ENCODE measurements at places on chromosomes 2 and 18.

DNA sequence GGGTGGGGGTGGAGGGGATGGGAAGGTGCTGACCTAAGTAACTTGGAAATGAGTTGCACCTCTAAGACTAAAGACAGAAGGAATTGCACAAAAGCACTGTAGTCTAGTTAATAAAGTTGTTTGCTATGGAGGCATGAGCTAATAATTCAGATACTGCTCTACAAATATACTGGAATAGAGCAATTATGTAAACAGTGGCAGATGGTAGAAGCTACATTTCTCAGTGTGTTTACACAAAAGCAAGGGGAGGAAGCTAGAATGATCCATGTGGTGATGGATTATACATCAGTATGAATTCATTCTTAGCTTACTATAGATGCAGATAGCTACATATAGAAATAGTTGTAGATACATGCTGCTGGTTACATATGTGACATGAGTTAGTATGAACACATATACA lies 27.6 kb upstream of the UBE2F start:
- no peak for DNase-seq

GRCh38 chr18:21110713-21111345 lies 784 bp downstream of the ROCK1 start:
- peak; percentile 25 for DNase-seq

DNA sequence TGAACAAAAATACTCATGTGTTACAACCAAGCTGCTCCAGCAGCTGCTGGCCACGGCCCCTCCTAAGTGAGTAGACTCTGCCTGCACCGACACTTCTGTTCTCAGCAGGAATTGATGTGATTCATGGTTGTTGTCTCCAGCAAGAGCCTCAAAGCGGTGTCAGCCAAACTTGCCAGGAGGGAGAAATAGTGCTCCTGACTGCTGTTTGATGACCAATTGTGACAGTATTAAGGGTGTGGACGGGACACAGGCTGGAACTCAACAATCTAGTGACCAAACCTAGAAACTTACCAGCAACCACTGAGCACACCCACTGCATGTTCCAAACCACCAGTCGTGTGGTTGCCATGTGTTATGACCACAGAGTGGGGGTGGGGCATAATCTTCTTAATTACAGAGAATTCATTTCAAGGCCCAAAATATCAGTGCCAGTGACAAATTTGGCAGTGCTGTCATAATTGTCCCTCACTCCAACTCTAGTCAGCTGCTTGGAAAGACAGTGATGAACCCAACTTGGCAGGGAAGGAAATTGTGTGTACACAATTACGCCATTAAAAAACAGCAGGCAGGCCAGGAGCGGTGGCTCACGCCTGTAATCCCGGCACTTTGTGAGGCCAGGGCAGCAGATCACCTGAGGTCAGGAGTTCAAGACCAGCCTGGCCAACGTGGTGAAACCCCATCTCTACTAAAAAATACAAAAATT lies 30.4 kb downstream of the FBLN7 start:
- no peak for DNase-seq

DNA sequence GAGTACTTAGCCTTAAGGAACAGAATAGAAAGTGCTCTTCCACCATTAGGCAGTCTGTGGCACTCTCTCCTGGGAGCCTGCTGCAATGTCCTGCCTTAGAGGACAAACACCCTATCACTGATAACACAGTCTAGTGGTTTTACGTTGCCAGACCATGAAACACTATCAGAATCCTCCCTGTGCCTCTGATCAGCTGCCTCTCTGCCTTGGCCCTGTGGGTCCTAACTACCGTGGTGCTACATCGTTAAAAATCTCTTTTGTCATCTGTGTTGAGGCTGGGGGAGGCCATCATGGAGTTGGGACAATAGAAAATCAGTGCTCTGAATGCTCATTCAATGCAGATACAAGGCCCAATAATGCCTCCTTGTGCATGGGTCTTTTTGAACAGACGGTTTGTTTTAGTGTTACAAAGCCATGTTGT lies 11.9 kb upstream of the APCDD1 start:
- no peak for DNase-seq

DNA sequence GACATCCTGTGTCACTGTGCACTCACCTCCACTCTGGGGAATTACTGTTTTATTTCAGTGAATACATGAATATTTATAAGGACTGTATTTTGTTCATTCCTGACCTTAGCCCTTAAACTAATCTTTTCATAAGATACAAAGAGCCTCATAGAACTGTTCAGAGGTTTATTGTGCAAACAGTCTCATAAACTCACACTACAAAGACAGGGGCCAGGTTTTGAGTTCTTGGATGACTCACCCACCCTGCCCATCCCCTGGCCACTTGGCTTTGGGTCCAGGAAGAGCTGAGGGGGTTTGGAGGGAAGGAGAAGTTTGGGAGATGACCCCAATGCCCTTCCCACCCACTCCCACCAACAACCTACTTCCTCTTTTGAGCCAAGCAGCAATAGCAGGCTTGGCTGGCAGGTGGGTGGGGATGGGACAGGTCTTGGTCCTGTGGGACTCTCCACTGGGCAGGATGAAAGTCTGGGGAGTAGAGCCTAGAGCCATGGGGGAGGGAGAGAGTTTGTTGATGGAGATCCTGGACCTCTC lies 43.1 kb upstream of the IL1R2 start:
- no peak for DNase-seq

DNA sequence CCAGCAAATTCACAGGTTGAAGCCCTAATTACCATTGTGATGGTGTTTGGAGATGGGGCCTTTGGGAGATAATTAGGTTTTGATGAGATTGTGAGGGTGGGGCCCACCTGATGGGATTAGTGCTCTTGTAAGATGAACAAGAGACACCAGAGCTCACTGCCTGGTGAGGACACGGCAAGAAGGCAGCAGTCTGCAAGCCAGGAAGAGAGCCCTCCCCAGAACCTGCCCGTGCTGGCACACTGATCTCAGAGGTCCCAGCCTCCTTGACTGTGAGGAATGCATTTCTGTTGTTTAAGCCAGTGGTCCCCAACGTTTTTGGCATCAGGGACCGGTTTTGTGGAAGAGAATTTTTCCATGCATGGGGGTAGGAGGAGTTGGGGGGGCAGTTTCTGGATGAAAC lies 240.7 kb downstream of the KLHL29 start:
- DNase-seq: no peak

GRCh38 chr2:240463866-240464481 lies 28.5 kb downstream of the GPC1 start:
- no peak for DNase-seq

DNA sequence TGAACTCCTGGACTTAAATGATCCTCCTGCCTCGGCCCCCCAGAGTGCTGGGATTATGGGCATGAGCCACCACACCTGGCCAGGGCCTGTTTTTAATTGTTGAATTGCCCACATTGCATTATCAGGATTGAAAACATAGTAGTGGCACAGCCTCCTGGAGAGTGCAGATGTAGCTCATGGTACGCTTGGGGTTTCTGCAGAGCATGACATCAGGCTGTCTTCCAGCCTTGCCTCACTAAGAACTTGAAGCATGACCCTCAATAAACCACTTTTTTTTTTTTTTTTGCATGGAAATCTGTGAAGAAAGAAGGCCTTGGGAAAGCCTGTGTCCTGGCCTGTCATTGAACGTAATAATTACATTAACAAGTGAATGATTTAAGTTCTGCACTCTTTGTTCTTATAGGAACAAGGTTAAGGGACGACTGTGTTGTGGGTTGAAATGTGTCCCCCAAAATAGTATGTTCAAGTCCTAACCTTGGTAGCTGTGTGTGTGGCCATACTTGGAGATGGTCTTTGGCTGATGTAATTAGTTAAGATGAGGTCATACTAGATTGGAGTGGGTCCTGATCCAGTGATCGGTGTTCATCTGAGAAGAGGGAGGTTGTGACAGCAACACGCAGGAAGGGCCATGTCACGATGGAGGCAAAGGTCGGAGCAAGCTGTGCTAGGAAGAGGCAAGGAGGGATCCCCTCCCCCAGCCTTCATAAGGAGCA lies 90.2 kb downstream of the AGAP1 start:
- DNase-seq: no peak

- DNase-seq: no peak
These were observed 32.2 kb downstream of the QPCT start for GRCh38 chr2:37376421-37377186.

- DNase-seq: no peak
These were observed 64.1 kb upstream of the NFU1 start for GRCh38 chr2:69501301-69501700.

- peak; percentile 74 for DNase-seq
These were observed 293.7 kb downstream of the NDUFA10 start for GRCh38 chr2:239731422-239731821.

DNA sequence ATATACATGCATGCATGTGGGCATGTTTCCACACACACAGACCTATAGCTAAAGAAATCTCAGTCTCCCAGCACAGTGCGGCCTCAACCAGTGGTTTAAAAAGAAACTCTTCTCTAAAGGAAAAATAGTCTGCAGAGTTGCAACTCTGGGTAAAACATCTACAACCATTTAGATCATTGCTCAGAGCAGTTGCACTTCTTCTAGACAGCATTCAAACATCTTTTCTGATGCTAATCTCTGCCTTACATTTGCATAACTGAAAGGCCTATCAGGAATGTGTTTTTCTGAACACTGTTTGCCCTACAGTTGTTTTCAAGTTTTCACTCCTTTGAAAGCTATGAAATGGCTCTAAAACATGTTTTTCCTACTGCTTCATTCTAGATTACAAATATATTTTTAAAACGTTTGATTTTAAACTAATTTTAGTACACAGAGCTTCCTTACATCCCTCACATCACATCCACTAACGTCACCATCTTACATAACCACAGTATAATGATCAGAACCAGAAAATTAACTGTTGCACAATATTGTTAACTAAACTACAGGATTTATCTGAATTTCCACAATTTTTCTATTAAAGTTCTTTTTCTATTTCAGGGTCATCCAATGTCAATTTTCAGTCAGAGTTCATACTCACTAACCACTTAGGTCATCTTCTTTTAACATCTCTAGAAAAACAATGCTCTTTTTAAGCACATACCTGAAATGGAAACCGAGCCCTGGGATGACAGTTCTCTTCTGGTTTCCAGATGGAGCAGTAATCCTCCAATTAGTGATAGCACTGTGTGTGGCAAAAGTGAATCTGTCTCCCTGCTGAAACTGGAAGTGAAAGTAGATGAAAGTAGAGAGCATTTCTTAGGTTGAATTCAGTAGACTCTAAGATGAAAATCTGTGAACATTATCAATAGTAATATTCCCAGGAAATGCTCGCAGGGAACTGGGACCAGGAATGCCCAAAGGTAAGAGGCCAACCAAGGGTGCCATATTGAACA lies 501.6 kb upstream of the GCFC2 start:
- DNase-seq: no peak

DNA sequence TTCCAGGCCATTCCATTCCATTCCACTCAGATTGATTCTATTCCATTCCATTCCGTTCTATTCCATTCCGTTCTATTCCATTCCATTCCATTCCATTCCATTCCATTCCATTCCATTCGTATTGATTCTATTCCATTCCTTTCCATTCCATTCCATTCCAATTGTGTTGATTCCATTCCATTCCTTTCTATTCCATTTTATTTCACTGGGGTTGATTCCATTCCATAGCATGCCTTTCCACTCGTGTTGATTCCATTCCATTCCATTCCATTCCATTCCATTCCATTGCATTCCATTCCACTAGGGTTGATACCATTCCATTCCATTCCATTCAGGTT lies 1142.3 kb downstream of the RPIA start:
- DNase-seq: no peak

- no peak for DNase-seq
These were observed 90.0 kb upstream of the ATL2 start for GRCh38 chr2:38466876-38467767.

GRCh38 chr2:84559838-84560237 lies 43.5 kb downstream of the DNAH6 start:
- no peak for DNase-seq

DNA sequence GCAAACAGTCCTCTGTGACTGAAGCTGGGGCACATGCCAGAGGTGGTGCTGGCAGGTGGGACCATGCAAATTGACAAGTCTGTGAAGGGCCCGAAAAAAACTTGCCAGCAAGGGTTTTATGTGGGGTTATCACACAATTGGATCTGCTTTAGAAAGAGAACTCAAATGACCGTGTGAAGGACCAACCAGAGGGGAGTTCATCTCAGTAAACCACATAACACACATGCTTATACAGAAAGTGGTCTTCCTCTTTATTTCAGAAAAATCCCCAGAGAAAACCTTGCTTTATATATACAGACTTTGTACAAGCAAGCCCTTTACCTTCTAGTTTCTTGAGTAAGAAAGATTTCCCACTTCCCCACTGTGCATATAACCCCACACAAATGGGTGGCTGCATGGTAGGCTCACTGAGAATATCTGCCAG lies 46.7 kb downstream of the KIDINS220 start:
- no peak for DNase-seq

DNA sequence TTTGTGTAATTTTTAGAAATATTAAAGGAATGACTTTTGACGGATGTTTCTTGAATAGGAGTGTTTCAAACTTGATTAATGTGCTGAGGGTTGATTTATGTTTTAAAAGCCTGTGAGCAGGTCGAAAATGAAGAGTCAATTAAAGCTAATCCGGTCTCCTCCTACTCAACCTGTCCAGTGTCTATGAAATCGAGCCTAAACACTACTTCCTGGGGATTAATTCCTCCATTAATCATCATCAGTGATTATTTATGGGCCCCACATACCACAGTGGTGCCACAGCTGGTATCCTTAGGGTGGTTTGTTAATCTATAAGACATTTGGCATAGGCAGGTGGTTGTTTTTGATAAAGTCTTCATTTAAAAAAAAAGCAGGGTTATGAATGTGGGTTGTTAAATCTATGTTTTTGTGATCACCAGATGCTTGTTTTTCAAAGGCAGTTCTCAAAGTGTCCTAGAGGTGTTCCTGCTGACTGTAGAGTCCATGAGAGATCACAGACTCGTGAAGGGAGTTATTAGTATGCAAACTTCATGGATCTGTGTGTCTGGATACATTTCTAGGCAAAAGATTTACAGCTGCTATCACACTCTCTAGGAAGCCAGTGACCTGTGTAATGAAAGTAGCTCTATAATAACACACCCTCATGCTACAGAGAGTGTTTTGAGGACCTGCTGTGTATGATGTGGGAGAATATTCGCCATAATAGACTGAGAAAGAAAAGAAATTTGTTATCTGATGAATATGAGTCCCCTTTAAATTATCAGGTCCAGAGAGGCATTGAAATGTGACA lies 308.6 kb downstream of the AKAIN1 start:
- DNase-seq: no peak
